ENCODE measurements at places on chromosomes 5 and 9.

DNA sequence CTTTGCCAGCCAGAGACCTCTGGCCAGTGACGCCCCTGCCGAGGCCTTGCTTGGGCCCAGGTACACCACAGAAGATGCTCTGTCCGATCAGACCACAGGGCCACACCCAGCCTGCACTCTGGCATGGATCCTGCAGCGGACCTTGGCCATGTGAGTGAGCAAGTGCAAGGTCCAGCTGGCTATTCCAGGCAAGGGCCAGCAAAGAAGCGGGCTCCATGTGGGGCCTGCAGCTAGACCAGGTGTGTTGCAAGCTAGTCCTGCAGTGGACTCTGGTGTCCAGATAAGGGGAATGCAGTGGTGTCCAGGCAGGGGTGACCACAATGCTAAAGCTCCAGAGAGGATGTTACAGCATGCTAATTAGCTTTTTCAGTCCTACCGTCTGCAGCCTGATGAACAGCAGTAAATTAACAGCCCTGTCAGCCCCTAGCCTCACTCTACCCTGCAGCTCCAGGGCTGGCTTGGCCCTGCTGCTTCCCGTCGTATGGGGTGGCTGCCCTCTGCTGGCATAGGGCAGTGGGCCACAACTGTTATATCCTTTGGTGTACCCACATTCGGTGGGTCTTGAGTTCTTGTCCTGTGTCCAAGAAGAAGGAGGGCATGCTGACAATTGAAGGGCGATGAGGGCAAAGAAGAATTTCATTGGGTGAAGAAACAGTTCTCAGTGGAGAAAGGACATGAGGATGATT lies 284.5 kb upstream of the POU5F2 start:
- peak; percentile 26 for DNase-seq

- no peak for DNase-seq
Measured at GRCh38 chr9:3809724-3810123, 283.9 kb upstream of the RFX3 start.

DNA sequence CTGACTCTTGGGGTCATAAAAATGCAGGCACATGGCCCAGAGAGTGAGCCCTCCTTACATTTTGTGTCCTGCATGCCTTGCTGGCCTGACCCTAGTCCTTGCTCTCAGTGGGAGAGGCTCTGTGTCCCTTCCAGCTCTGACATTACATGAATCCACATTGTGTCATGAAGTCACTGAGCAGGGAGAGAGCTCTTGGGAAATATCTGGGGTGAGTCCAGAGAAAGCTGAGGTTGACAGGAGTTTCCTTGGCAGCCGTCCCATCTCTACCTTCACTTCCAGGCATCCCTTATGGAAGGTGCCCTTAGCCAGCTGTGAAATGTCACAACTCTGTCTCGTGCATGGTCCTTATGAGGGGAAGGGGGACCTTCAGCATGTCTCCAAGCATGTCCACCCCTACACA lies 41.0 kb downstream of the FAT2 start:
- DNase-seq: no peak

GRCh38 chr5:2029206-2029605 lies 146.5 kb upstream of the IRX4 start:
- DNase-seq: no peak

DNA sequence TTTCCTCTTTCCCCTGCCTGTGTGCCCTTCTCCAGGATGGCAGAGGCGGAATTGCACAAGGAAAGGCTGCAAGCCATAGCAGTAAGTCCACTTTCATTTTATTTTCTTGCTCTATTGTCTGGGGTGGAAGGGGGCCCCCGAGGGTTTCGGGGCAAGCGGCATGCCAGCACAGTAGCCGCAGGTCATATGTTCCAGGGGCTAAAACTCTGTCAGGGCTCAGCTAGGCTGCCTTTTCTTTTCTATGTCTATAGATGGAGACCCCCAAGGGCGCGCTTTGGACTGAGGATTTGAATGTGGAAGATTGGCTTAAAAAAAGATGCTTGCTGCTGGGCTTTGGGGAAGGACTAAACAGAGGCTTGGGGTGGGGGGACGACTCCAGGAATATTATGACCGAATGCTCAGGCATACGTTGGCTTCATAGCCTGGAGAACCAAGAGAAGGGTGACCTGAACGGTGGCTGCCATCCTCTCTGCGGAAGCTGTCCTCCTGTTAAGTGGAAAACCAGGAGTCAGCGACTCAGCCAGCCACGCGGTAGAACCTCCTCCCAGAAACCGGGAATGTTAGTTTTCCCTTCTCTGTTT lies 545 bp downstream of the PALM2AKAP2 start:
- DNase-seq: no peak

DNA sequence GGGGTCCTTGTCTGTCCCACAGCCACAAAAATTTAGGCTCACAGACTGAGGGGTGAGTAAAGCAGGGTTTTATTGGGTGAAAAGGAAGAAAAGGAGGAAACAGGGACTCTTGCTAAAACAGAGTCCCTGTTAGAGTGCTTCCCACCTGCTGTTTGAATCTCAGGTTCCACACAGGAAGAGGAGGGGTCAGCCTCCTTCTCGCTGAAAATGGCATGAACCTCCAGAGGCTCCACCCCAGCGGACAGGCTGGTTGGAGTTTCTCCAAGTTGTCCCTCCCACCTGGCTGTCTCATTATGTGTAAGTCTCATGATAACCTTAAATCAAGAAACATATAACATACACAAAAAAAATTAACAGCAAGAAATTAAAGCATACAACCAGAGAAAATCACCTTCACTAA lies 28.3 kb upstream of the UHRF2 start:
- DNase-seq: no peak

- no peak for DNase-seq
Measured at GRCh38 chr9:115058684-115059315, 59.2 kb downstream of the TNC start.

DNA sequence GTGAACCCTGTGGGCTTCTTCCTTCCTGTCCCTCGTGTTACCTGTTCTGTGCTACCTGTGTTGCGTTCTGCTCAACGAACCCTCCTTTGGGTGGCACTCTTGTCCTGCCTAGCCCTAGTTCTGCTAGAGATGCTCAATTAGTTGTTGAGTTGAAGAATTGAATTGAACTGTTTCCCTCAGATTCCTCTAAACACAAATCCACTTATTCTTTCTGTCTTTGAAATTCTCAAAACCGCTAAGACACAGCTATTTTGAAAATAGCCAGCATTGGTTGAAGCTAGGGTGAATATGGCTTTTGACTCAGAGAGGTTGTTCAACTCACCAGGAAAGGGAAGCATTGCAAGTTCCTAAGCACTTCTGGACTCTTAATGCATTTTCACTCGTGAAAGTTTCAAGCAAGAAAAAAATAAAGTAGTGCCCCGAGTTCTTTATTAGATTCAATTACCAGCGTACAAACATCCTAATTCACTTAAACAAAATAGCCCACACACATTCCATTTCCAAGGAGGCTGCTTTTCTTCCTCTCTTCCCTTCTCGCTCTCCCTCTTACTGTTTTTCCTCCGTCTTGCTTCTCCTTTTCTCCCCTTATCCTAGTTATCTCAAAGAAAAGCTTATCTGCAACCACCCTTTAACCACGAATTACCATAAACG lies 642 bp upstream of the ITGA1 start:
- peak; percentile 70 for DNase-seq

DNA sequence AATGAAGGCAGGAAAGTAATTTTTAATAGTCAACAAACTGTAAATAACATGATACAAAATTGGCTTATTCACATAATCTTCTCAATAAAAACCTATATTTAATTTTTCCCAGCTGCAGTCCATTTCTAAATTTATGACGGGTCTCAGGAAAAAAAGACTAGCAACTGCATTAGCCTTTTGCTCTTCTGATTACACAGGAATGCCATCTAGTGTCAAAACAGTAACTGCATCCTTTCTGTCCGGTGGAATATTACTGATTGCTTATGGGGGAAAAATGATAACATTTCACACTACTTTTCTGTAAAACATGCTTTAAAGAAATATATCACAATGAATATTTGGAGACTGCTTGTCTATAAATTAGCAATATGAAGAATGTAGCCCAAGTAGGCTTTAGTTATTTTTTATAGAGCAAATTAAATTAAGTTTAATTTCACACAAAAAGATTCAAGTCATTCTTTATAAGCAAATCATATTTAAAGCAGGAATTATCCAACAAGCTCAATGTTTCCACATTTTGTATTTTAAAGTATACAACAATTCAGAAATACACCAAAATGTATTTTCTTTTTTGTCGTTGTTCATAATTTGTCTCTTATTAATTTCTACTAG lies 534.7 kb downstream of the CDH10 start:
- DNase-seq: peak; percentile 10

DNA sequence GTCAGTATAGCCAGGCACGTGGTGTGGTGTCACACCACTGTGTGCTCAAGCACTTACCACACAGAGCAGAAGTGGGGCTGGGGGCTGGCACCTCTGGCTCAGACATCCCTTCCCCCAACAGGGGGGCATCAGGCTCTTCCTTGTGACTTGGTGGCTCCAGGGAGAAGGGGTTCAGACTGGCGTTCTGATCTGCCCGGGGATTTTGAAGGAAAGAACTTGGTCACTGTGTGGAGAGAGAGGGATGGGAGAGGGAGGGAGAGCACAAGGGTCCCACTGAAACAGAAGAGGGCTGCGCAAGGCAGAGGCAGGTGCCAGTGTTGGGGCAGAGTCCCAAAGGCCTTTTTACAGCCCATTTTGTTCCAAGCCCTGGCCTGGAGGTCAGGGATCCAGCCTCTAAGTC lies 109.7 kb upstream of the ALDH1B1 start:
- no peak for DNase-seq

DNA sequence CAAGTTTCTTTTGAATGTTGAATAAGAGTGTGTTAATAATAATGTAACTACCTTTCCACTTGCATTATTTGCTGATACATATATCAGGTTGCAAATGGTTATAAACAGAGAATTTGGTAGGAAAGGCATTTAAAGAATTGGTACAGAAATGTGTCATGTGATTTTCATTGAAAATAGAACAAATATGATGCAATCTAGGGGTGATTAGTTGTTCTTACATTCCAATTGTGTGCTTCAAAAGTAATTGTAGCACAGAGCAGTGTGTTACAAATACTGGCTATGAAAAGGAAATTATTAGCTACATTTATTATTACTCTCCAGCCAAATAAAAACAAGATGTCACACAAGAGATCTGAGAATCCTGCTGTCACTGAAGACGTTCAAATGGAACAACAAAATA lies 61.8 kb upstream of the PRDM9 start:
- DNase-seq: no peak

GRCh38 chr5:59724482-59725391 lies 168.8 kb downstream of the PDE4D start:
- peak; percentile 58 for DNase-seq

- peak; percentile 15 for DNase-seq
Measured at GRCh38 chr5:122291000-122291901, 20.8 kb upstream of the SNCAIP start.

DNA sequence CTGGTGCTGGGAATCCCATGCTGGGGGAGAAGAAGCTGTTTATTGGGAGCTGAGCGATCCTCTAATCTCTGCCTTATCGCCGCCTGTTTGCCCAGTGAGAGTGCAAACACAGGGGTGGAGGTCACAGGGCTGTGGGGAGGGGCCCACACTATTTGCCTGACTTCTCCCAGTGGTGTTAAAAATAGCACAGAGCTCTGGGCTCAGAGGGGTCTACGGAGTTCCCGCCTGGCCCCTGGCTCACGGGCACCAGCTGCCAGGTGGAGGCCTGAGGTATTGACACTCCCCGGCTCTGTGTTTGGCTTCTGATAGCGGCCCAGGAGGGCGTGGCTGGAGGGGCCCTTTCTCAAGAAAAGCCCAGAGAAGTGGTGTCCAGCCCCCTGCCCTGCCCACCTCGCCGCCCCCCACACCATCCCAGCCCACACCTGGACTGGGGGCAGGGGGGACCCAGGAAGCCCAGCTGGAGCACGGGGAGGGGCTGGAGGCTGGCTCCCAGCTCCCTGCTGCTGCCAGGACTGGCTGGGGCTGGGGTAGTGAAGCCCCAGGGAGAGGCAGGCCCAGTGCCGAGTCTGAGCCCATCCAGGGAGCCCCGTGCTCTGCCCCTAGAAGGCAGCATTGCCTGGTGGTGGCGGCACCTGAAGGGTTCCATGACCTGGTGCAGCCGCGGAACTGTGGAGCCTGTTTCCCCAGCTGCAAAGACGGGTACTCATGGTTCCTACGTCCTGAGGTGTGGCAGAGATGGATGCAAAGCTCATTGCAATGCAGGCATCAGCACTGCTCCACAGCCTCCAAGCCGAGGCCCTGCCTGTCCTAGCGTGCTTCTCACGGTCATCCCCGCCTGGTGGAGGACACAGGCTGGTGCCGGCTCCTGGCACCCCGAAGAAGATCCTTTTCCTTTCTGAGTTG lies 35.7 kb upstream of the EGFL7 start:
- DNase-seq: peak; percentile 91

Measured in NCI-H146 (cell line).